ELR (cell line): ENCODE measurements at places on chromosomes 12 and 14.

DNA sequence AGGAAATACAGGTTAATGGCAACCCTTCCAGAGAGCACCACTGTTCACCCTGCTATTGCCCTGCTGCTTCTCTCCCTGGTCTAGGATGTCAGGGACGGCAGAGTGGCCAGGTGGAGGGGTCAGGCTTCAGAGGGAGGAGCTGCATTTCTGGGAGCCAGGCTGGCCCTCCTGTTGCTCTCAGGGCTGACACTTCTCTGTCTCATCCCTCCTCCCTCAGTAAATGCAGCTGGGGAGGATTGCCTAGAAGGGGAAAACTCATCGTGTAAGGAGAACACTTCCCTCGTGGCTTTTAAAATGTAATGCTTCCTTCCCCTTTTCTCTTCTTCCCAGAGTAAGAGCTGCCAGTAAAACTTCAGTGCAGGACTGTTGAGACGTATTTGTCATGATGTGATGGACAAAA, 20.8 kb downstream of the SUSD6 start:
- DNase-seq = no peak

DNA sequence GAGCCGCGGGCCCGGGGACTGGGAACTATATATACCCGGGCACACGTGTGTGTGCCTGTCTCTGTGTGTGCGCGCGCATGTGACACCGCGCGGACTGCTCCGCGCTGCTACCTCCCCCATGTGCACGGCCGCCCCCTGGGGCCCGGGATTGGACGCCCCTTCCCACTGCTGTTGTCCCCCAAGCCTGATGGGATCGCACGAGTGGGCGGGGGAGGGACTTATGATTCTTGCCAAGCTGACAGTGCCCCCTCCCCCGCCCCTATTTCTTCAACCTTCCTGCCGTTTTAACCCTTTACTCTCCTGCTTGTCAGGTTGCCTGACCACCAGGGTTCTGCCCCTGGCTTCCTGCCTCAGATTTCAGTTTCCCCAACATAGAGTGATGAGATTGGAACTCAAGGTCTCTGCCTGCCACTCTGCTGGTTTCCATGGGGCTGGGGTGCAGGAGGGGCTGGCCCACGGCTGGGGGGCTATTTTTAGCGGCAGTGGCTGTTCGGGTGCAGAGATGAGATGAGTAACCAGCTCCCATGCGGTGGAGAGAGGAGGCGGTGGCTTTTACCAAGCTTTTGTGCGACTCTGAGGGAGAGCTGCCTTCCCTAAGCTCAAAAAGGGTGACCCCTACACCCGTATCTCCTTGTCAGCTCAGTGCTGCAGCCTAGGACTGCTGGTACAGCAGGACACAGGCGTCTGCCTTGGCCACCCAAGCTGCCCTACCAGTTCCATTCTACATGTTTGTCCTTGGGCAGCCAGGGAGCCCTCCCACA, at the start of gene DDN:
Gene DDN, minus strand, starts transcription at position 5 of the 761 bp plus-strand sequence. CDS start 88 bp downstream, outside the sequence.
- peak; percentile 60 for DNase-seq

GRCh38 chr12:40382217-40382616, 157.4 kb downstream of the LRRK2 start:
- DNase-seq = no peak

DNA sequence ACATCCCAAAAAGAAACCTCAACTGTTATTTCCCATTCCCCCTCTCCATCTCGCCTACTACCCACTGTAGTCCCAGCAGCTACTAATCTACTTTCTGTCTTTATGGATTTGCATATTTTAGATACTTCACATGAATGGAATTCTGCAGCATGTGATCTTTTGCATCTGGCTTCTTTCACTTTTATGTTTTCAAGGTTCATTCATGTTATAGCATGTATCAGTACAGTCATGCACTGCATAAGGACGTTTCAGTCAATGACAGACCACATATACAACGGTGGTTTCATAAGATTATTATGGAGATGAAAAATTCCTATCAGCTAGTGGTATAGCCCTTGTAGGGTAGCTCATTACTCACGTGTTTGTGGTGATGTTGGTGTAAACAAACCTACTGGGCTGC, 24.5 kb downstream of the PCNX4 start:
- peak; percentile 52 for DNase-seq

GRCh38 chr12:39354955-39355354, 88.0 kb downstream of the KIF21A start:
- DNase-seq = peak; percentile 8

DNA sequence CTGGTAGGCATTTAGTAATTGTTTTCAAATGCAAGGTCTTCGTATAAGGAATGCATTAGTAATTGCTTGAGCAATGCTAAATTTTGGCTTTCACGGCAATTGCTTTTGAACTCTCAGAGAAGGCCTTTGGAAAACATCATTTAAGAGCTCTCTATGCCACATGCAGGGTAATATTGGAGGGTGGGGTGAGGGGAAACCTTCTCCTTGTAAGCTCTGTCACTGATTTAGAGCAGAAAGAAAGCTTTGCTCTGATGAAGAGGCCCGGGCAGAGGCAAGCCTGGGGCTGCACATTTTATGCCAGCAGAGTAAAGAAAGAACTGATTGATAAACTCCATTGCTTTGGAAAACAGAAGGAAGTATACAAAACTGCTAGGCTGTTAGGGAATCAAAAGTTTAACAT, 70.9 kb downstream of the TRIM9 start:
- DNase-seq = no peak

- DNase-seq = no peak
Measured at GRCh38 chr14:23903442-23903841, 50.1 kb upstream of the DHRS4 start.

DNA sequence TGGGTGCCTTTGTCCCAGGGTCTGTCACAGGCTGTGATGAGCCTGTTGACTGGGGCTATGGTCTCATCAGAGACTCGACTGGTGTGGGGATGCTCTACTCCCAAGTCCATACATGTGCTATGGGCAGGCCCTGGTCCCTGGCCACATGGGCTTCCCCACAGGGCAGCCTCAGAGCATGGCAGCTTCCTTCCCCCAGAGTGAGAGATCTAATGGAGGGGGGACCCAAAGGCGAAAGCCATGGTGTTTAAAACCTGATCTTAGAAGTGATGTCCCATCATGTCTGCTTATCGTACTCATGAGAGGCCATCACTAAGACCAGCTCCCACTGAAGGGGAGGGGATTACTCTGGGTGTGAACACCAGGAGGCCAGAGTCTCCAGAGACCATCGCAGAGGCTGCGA, 279.0 kb upstream of the RTL1 start:
- no peak for DNase-seq

DNA sequence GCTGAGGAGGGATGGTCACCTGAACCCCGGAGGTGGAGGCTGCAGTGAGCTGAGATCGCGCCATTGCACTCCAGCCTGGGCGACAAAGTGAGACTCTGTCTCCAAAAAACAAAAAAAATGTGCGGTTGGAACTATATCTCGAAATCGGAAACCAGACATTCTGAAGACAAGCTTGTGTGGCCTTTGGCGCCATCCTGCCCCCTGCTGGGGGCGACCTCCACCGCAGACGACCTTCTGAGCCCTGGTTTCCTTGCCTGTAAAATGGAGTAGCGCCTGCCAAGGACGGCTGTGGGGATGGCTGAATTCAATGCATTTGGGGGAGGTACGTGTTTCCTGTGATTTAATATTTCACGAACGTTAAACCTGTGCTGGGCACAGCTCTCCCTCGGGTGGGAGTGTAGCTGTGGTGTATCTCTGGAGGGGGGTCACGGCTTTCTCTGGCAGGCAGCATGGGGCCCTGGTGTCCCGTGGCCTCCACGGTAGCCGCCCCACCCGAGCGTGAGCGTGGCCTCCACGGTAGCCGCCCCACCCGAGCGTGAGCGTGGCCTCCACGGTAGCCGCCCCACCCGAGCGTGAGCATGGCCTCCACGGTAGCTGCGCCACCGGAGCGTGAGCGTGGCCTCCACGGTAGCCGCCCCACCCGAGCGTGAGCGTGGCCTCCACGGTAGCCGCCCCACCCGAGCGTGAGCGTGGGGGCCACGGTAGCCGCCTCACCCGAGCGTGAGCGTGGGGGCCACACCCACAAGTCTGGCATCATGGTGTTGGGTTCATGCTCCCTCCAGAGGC, 55.3 kb downstream of the LRCOL1 start:
- DNase-seq = no peak

DNA sequence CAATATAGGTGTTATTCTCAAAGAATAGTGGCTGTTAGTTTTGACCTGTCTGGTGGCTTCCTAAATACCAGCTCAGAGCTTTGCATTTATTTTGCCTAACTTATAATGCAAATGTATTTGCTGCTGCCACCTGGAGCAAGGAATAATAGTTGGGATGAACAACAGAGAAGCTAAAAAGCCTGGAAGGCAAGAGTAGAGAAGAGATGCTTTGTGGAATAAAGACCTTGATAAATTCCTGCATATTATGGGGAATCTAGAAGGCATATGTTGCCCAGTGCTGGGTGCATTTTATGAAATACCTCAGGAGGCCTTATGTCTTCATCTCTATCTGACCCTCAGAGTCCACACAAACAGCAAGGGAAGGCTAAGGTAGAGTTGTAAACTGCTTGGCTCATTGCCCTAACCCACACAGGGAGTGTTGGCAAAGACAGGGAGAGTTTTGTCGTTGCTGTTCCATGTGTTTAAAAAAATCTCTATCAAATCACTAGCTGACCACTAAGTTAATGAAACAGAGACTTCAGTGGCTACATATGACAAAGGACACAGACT, 53.7 kb upstream of the SCAF11 start:
- no peak for DNase-seq

GRCh38 chr14:75333606-75334548, 55.2 kb downstream of the FOS start:
- DNase-seq = no peak

- no peak for DNase-seq
Measured at GRCh38 chr12:47649381-47649780, 56.4 kb downstream of the RPAP3 start.

- peak; percentile 71 for DNase-seq
Measured at GRCh38 chr14:22391908-22392565, 197.0 kb downstream of the DAD1 start.

DNA sequence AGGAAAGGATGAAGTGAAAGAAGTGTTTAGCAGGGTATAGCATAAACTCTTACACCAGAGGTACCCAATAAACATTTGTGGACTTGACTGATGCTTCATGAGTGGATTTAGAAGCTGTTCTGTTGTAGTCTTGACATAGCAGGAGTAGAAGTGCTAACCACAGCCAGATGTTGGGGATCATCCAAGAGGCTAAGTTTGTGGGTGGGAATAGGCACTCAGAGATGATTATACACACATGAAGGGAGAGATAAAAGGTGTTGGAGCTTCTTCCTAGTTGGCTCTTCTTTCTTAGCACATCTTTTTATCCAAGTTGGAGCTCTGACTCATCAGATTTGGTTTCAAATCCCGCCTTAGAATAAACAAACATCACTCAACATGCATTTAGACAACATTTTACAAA, 166.7 kb upstream of the E2F7 start:
- peak; percentile 9 for DNase-seq

- DNase-seq = no peak
Measured at GRCh38 chr12:41794336-41794735, 350.3 kb downstream of the GXYLT1 start.

DNA sequence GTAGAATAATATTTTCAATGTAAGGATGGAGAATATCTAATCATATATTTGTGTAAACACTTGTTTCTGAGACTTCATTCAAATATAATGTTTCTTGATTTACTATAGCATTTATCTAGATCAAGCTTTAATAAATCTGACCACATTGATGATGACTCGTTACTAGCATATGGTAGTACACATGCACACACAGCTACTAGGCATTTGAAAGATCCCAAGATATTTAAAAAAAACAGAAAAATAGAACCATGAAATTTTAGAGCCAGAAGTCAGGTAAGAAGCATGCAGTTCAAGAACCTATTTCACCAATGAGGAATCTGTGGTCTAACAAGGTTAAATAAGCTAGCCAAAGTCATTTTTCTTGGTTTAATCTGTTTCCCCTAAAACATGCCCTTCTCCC, 32.0 kb downstream of the DCP1B start:
- peak; percentile 62 for DNase-seq

GRCh38 chr12:38386205-38386985, 69.8 kb downstream of the ALG10B start:
- DNase-seq = no peak

GRCh38 chr12:57895389-57896114, 45.8 kb upstream of the ATP23 start:
- peak; percentile 36 for DNase-seq

GRCh38 chr12:29023436-29024076, 125.5 kb upstream of the FAR2 start:
- DNase-seq = no peak

- no peak for DNase-seq
Measured at GRCh38 chr12:5510251-5510805, 78.4 kb downstream of the NTF3 start.

DNA sequence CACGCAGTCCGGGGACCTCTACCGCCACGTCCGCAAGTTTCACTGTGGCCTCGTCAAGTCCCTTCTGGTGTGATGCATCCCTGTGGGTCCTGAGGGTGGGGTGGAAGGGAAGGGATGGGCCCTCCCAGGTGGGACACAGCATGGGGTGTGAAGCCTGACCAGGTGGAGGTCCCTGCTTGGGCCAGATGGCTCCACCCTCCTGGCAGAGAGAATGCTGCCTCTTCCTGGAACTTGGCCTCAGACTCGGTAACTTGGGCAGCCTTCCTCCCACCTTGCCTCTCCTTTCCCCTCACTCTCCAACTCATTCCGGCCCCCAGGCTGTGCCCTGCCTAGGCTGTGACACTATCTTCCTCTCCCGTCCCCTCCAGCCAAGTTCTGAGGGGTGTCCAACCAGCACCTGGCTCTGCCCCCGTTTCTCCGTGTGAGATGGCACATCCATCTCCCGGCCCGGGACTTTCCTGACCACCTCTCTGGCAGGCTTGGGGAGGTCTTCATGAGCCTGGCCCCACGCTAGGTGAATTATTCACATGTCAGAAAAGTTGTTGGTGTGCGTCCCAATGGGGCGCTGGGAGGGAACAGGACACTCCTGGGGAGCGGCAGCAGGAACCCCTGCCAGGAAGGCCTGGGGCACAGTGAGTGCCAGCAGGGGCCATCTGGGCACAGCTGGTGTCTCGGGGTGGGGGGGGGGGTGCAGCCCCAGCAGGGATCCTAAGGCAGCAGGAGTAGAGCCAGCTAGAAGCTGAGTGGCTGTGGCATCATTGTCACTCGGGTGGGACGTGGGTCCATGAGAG, 1.7 kb downstream of the ZBTB42 start:
- no peak for DNase-seq

GRCh38 chr12:131912518-131913274, 16.4 kb upstream of the PUS1 start:
- peak; percentile 82 for DNase-seq

- DNase-seq = no peak
Measured at GRCh38 chr14:83757916-83758315, 1772.0 kb upstream of the FLRT2 start.

- DNase-seq = peak; percentile 71
Measured at GRCh38 chr12:51827925-51828818, 20.3 kb downstream of the FIGNL2 start.

GRCh38 chr14:51080645-51081044, 14.3 kb downstream of the TRIM9 start:
- DNase-seq = no peak

GRCh38 chr14:90681929-90682328, 134.3 kb downstream of the TTC7B start:
- DNase-seq = no peak

DNA sequence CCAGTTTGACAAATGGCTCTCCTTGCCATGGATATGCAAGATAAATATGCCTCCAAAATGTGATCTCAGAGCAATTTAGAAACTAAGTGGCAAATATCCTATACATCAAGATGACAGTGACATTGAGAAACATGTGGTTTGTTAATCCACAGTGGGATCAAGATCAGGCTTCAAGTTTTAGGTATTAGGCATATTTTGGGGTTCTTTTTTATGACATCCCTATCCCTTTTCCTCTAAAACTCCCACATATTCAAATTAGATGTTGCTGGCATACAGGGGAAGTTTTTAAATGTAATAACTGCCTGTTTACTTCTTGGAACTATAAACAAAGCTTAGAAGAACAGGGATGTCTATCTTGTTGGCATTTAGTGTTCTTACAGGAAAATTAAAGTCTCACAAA, 179.4 kb downstream of the CRADD start:
- no peak for DNase-seq
